Naive thymus-derived CD8-positive, alpha-beta T cell (primary cell): ENCODE measurements at places on chromosomes 7 and 10. TPM values are rescaled to one million over a fixed set of nuclear protein-coding genes. Genes with fewer than 3 reads are reported as not detected.

Gene SEMA3C
- total RNA-seq = not detected

GRCh38 chr7:131222171-131222570 is 105.5 kb upstream of the MKLN1 start:
- no peak for DNase-seq

GRCh38 chr7:149202831-149203231 is 7.5 kb downstream of the ZNF282 start:
- no peak for DNase-seq

GRCh38 chr10:43338117-43338516 is 33.3 kb upstream of the FXYD4 start:
- no peak for DNase-seq

GRCh38 chr7:52925332-52925731 is 110.1 kb upstream of the POM121L12 start:
- no peak for DNase-seq
